Tongue (tissue), 3 donors: ENCODE measurements at places on chromosomes 12 and 14. TPM values are rescaled to one million over a fixed set of nuclear protein-coding genes. Genes with fewer than 3 reads are reported as not detected.

CDK2 gene
- 14.0 TPM for total RNA-seq

COCH gene
- 2.8 TPM for total RNA-seq

NFE2 gene
- total RNA-seq = 4.3 TPM

MTERF2 gene
- total RNA-seq = 55.3 TPM

IL31 gene
- total RNA-seq = not detected

NUAK1 gene
- total RNA-seq = 31.5 TPM

INHBC gene
- total RNA-seq = not detected

NANOG gene
- total RNA-seq = not detected

DAO gene
- total RNA-seq = not detected

REP15 gene
- total RNA-seq = 3.0 TPM
